ENCODE measurements at places on chromosomes 2 and 18.

DNA sequence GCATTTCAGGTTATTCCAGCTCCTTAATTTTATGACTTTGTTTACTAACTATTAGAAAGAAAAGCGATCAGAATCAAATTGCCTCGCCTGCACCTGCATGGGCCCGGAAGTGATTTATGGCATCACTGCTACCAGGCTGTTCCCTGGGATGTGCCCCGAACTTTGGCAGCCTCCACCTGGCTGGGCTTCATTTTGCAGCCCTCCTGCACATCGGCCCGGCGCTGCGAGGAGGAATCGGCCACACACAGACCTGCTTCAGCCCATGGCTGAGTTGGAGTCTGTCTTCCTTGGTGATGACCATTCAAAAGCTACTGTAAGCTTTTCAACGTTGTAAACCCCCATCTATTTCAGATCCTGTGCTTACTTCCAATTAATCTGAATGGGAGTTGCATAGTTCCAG lies 638.0 kb downstream of the RNF144A start:
- no peak for DNase-seq

GRCh38 chr2:147110317-147110716 lies 734.5 kb upstream of the ACVR2A start:
- DNase-seq: no peak

DNA sequence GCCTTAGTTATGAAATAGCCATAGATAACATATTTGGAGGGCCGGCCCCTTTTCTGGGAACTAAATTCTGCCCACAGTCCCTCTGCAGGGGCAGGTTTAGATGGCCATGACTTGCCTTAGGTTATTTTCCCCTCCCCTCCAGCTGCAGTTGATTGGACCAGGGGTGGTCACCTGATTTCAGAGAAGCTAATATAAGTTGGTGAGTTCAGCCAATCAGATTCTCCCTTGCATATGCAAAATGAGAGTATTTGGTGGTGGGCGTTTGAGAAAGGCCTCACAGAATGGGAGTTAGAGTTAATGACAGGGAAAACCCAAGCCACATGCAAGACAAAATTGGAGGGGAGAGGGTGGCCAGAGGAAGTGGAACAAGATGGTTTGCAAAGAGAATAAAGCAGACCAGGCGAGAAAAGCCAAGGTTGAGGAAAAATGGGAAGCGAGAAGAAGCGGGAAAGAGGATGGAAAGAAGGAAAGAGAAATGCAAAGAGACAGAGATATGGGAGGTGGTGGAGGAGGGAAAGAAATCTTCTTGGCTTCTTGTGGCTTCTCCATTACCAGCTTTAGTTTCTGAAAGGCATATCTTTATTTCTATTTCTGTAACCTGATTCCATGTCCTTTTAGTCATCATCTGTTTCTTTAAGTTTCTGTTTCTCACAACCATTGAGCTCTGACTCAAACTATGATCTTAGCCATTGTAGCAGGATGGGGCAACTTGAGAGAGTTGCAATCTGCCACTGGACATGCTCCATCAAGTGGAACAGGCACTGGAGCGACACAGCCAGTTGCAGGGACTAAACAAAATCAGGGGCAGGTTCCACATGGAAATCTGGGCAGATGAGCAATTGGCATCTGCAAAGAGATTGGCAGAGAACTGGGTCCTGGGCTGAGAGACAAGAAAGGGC lies 108.1 kb upstream of the SIX3 start:
- no peak for DNase-seq

GRCh38 chr2:31131871-31132270 lies 6.4 kb downstream of the GALNT14 start:
- no peak for DNase-seq

GRCh38 chr18:67813380-67814028 lies 297.0 kb upstream of the DSEL start:
- DNase-seq: no peak

DNA sequence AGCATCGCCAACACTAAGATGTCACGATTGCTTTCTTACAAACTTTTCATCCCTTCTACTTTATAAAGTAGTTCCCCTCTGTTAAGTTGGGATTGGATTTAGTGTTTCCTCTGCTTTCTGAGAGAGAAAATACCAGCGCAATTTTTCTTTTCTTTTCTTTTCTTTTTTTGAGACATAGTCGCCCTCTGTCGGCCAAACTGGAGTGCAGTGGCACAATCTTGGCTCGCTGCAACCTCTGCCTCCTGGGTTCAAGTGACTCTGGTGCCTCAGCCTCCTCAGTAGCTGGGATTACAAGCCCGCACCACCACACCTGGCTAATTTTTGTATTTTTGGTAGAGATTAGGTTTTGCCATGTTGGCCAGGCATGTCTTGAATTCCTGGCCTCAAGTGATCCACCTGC lies 9.0 kb downstream of the RELCH start:
- no peak for DNase-seq

- peak; percentile 97 for DNase-seq
These were observed 14.3 kb downstream of the MALL start for GRCh38 chr2:110101280-110101844.

GRCh38 chr2:156383798-156384197 lies 51.3 kb upstream of the NR4A2 start:
- DNase-seq: no peak

GRCh38 chr2:19971691-19972090 lies 18.2 kb downstream of the WDR35 start:
- no peak for DNase-seq

GRCh38 chr2:26578113-26578458 lies 63.1 kb downstream of the CIB4 start:
- DNase-seq: peak; percentile 35

DNA sequence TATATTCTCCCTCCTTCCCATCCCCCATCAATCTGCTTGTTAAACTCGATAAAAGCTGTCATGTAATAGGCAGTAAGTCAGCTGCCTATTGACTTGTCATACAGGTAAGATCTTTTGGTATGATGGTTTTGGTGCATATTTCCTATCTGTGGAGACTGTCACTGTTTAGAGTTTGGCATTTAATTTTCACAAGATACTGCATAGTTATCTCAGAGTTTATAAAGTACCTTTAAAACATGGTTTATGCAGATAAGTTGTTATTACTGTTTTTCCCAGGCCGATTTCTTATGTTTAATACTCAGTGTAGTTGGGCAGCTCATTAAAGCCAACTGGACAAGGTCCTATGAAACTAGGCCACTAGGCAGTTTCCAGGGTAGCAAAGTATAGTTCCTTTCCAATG lies 222.1 kb downstream of the GALNT13 start:
- DNase-seq: no peak

DNA sequence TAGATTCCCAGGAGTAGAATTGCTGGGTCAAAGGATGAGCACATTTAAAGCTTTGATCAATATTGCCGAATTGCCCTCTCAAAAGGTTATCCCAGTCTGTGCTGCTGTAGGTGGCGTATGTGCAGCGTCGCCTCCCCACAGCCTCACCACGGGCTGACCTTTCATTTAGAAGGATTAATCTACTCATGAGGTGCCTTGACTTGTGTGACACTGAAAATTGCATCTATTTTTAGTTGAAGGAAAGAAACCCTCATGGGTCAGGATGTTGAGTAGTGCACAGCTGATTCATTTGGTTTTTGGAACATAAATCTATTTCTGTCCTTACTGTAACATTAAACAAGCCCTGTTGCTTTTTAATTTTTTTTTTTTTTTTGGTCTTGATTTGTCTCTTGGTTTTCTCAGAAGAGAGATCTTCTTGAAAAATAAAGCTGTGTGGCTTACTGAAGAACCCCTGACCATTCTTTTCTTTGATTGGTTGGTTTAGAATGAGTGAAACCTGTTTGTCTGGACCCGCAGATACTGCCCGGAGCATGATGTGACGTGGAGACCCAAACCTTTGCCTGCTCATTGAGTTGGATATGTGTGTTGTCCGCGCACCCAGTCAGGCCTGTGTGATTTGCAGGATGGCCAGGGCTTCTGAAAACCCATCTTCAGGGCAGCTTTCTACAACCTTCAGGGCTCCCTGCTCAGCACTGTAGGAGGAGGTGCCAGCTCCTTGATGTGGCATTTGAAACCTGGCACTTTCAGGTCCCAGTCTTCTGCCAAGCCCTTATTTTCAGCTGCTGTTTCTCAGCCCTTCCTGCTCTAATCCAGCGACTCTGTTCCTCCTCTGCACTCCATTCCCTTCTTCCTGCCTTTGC lies 61.0 kb downstream of the LPIN1 start:
- DNase-seq: no peak

DNA sequence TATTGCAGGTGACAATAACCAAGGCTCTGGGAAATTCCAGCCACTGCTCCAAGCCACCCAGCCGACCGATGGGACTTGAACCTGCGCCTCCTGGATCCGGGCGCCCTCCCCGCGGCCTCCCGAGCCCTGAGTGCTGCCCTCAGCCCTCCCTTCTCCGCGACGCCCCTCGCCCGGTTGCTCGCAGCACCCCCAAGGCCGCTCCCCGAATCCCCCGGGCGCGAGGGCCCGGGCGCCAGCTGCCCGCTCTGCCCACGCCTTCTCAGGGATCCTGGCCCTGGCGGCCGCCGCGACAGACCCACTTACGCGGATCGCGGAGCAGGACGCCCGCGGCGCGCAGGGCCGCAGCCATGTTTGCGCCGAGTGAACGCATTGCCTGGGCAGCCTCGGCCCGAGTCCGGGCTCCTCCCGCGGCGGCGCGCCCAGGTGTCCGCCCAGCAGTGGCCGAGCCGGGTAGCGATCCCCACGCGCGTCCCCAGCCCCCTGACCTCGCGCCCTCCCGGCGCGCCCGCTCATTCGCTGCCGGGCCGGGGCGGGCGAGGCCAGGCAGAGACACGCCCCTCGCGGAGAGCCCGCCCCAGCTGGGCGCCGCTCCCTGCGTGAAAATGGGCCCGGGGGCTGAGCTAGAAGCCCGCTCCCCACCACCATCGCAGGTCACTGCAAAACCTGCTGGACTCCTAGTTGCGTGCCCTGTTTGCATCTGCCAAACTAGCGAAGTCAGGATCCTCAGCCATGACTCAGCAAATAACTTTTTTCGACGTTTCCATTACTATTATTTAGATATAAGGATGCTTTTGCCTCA lies at the start of gene FECH:
FECH (minus strand) TSS at position 452 of the 799 bp plus-strand sequence; CDS start at position 370, 82 bp downstream.
- peak; percentile 93 for DNase-seq

GRCh38 chr18:58334061-58334460 lies 290.0 kb downstream of the NEDD4L start:
- DNase-seq: no peak

- no peak for DNase-seq
These were observed 9.0 kb upstream of the FLACC1 start for GRCh38 chr2:201366146-201366545.

- no peak for DNase-seq
These were observed 710 bp upstream of the XRCC5 start for GRCh38 chr2:216108310-216108966.

- DNase-seq: no peak
These were observed 65.2 kb downstream of the POU3F3 start for GRCh38 chr2:104919127-104919526.

- DNase-seq: no peak
These were observed 307.1 kb upstream of the PIK3C3 start for GRCh38 chr18:41647914-41648313.

DNA sequence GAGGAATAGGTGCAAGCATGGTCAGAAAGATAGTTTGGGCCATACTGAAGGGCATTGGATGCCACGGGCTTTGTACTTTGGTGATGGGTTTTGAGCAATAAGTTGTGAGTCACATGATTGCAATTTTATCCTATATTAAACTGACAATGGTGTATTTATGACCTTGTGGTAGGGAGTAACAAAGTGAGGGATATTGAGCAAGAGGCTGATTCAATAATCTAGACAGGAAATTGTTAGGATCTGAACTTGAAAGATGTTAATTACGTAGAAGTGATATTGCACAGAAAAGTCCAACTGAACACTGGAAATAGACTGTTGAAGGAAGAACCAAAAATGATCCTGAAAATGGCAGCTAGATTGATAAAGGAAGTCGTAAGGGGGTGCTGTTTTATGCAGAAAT lies 46.6 kb upstream of the TCF4 start:
- no peak for DNase-seq

- no peak for DNase-seq
These were observed 155.7 kb downstream of the MTCL1 start for GRCh38 chr18:8860845-8861642.

- peak; percentile 72 for DNase-seq
These were observed 84.8 kb downstream of the SH3RF3 start for GRCh38 chr2:109213646-109214433.

DNA sequence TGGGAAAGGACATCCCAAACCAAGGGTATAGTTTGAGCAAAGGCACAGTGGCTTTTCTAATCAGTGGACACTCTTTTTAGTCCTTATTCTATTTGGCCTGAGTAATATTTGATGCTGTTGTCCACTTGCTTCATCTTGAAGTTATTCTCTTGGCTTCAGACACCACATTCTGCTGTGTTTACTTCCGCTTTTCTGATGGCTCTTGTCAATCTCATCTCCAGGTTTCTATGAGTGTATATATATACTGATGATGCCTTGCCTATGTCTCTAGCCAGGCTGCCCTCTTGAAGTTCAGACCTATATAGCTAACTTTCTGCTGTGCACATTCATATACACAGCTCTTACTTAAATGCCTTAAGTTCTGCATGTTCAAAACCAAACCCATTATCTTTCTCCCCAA lies 83.1 kb downstream of the EFEMP1 start:
- DNase-seq: no peak

DNA sequence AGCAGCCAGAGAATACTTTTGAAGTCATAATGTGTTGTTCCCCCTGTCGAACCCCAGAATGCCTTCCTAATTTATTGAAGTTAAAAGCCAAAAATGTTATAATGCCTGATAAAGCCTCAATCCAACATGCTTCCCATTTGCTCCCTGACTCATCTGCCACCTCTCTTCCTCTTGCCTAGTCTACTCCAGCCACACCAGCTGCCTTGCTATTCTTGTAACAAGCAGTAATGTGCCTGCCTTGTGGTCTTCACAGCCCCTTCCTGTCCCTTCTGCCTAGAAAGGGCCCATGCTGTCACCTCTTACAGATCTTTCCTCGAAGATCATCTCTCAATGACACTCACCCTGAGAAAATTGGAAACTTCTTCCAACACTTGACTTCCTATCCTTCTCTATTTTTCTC lies 231.6 kb upstream of the CDH2 start:
- no peak for DNase-seq

DNA sequence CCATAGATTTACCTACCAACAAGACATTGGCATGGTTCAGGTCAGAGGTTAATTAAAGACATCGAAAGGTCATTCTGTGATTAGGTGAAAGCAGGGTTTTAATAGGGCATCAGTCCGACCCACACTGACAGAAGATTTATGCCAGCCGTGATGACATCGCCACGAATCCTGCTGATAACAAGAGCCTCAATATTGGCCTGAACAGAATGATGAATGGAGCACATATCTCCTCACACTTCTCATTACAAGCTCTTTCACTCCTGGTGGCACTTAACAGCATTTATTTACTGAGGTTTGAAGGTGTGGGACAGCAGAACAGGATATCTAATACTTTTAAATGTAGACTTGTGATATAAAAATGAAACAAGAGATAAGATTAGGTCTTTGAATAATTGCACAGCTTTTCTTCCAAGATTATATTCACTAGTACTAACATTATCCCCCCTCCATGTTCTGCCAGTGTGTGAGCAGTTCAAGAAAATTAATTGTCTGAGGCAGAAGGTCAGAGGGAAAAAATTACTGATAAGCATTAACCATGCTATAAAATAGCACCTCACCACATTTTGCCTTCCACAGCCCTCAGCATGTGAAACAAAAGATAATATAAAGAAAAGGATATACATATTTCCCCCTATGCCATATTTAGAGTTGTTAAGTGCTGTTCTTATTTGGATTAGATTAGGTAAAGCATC lies 23.1 kb upstream of the INSIG2 start:
- no peak for DNase-seq

GRCh38 chr18:2968606-2969005 lies 44.3 kb downstream of the LPIN2 start:
- DNase-seq: no peak

All from upper lobe of right lung (tissue), 1 donor.